ENCODE measurements at places on chromosomes 6 and 20. TPM values are rescaled to one million over a fixed set of nuclear protein-coding genes. Genes with fewer than 3 reads are reported as not detected.

DNA sequence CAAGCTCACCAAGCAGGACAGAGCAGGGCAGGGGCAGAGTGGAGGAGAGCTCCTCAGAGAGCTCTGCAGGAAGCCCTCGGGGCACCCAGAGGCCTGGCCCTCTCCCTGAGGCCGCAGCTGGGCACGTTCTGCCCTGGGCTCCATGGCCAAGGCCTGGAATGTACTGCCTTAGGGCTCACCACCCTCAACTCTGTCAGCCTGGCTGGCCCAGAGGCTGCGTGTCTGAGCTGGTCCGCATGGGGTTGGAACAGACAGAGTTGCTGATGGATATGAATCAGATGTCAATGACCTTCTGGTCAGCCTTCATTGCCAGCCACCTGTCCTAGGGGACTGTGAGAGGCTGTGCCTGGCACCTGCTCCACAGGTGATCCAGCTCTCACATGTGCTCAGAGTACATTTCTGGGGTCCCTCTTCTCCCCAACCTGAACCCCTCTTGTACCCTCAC, 33.2 kb upstream of the PCMTD2 start:
- DNase-seq: peak; percentile 24

The MYLK2 gene
- total RNA-seq: 0.59 TPM

The IP6K3 gene
- total RNA-seq: 1.1 TPM

DNA sequence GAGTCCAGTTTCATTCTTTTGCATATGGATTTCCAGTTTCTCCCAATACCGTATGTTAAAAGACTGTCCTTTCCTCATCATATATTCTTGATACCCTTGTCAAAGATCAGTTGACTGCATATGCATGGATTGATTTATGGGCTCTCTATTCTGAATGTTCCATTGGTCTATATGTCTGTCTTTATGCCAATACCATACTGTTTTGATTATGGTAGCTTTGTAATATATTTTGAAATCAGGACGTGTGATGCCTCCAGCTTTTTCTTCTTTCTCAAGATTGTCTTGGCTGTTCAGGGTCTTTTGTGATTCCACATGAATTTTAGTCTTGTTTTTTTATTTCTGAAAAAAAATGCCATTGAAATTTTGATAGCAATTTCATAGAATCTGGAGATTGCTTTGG, 51.9 kb downstream of the KIZ start:
- DNase-seq: no peak

The SPEF1 gene
- total RNA-seq: not detected

- DNase-seq: peak; percentile 67
Measured at GRCh38 chr6:128208078-128208477, 307.2 kb upstream of the THEMIS start.

The GRIK2 gene
- 0.88 TPM for total RNA-seq

Measured in RPMI7951 (cell line).